MCF 10A (cell line): ENCODE measurements at places on chromosomes 7 and 10.

DNA sequence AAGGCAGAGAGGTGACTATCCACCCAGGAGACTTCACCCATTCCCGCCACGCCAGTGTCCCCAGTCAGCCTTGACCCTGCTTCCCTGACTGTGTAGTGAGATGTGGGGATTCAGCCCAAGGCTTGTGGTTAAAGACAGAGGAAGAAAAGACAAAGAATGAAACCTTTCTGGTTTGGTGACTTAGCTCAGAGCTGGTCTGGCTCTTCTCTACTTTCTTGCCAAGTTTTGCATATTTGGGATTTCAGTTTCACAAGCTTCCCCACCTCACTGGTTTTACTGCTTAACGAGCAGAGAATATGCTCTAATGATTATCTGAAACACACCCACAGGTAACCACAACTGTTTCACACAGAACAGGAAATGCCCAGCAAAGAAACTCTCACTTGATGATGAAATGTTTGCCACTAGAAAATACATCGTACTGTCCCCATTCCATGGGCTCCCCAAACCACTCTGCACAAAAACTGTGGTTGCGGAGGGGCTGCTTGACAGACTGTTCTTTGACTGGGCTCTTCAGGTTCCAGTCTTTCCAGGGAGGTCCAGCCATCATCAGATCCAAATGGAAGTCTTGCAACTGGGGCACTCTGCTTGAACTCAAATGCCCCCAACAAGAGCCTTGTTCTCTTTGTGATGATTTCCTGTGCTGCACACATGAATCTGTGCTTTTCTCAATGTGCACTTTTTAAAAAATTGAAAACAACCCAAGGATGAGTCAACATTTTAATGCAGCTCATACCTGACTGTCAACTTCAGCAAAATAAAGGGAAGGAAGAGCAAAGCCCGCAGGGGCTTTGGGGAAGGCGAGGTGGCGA lies 95.5 kb downstream of the CTBP2 start:
- peak; percentile 73 for DNase-seq

- no peak for DNase-seq
Measured at GRCh38 chr7:130515315-130516040, 23.6 kb downstream of the MEST start.

GRCh38 chr7:4791738-4792536 lies 16.5 kb downstream of the AP5Z1 start:
- no peak for DNase-seq

GRCh38 chr10:19979628-19980027 lies 163.4 kb downstream of the PLXDC2 start:
- peak; percentile 22 for DNase-seq

- DNase-seq, result peak; percentile 62
Measured at GRCh38 chr10:128000471-128001362, 93.8 kb downstream of the PTPRE start.

DNA sequence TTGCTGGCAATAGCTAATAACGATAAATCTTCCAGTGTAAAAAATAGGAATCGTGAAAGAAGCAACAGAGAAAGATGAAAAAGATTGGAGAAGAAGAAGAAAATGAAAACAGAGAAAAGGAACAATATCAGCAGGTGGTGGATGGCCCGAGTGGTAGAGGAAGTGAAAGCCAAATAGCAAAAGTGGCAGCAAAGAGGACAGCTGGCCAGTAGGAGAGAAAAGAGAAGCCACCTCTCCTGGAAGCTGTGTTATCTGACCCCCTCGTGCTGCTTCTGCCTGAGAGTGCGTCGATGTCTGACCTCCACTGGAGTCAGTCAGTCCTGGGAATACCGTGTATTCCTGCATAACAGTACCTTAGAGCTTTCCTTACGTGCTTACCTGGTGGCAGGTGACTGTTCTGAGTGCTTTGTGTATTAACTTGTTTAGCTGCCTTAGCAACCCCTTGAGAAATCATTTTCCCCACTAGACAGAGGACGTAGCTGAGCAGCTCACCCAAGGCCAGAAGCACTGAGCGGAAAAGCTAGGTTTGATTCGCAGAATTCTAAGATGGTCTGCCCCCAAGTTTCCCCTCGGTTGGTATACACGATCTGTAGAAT lies 88.3 kb downstream of the CHN2 start:
- no peak for DNase-seq

DNA sequence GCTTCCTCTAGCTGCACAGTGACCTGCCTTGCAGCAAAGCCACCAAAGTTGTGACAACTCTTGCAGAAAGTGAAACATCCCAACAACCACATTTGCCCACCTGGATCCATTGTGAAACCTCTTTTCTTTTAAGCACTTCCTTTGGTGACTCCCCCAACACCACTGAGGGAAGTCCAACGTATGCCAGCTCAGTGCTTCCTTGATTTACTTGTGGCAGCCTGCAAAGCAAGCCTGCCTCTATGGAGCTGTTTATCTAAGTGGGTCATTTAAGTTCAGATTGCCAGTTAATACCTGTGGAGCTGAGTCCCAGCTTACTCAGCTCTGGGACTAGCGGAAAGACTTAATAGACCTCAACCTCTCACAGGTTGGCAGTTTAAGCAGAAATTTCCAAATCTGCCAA lies 230.8 kb upstream of the GHITM start:
- DNase-seq, result no peak

- no peak for DNase-seq
Measured at GRCh38 chr10:123428391-123428790, 237.8 kb upstream of the GPR26 start.

DNA sequence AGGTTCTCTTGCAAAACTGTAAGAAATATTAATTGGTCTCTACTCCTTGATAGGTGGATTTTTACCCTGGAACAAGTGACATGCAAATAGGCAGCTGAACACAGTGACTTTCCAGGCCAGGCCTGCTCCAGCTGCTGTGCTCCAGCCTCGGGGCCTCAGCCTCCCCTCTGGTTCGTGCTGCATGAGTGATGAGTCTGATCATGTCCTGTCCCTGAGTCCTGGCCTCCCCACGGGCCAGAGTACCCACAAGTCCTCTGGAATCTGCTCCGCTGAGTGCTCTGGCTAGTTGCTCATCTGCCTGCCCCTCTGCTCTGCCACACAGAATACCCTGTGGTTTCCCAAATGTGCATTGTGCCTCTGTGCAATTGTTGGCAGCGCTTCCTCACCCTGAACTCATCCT lies 80.1 kb upstream of the PDZD8 start:
- DNase-seq, result no peak

- DNase-seq, result no peak
Measured at GRCh38 chr10:130368761-130369560, 232.8 kb downstream of the GLRX3 start.

DNA sequence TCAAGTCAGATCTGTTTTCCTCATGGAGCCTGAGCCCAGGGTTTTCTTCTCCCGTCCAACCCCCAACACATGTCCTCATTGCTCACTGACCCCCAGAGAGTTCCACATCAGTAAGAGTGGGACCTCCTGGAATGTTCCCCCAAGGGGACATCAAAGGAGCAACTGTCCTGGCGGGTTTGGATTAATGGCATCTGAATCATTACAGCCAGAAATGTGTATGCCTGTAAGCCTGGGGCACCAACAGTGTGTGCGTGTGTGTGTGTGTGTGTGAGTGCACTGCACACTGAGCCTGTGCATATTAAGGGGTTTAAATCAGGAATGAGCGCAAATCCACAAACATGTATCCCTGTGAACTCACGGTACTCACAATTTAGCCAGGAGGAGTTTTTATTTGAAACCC lies 222.3 kb downstream of the PLXNA4 start:
- no peak for DNase-seq

DNA sequence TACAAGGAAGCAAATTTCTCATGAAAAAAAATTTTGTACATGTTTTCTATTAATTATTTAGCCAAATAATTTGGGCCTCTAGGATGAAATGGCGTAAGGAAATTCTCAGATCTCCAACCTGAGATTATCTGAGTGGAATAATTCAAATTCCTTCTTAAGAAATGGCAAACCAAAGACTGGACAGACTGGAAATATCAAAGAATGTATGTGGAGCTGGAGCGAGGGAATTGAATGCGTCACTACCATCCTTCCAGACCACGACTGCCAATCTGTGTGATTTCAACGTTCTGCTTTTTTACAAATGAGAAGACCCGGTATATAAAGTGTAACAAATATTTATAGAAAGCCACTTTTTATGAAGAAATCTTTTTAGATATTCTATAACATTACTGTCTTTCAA lies 12.4 kb upstream of the BLNK start:
- DNase-seq, result no peak
